ENCODE measurements at places on chromosomes 12 and 14. TPM values are rescaled to one million over a fixed set of nuclear protein-coding genes. Genes with fewer than 3 reads are reported as not detected.

DNA sequence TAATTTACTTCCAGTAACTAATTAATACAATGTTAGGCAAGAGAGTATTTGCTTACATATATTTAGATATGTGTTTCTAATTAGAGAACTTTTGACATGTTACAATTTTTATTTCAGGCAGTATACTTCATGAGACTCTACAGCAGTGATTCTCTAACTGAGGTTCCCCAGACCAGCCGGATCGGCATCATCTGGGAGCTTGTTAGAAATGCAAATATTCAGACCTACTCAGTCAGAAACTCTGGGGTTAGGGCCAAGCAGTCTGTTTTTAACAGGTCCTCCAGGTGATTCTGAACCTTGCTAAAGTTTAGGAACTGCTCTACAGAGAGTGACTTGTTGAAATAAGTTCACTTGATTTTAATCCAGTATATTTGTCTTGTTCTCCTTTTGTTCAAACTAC lies 46.5 kb downstream of the ARID2 start:
- H3K4me3 ChIP-seq = no peak overlapping the region
- peaks cover 11% of the 10 kb centered on the region for H3K4me1 ChIP-seq
- H3K27ac ChIP-seq = no peak overlapping the region
- no peaks in the 10 kb centered on the region for H3K36me3 ChIP-seq
- DNase-seq = no peak

Gene MYF6
- total RNA-seq = not detected

Gene KRT78
- total RNA-seq = not detected

DNA sequence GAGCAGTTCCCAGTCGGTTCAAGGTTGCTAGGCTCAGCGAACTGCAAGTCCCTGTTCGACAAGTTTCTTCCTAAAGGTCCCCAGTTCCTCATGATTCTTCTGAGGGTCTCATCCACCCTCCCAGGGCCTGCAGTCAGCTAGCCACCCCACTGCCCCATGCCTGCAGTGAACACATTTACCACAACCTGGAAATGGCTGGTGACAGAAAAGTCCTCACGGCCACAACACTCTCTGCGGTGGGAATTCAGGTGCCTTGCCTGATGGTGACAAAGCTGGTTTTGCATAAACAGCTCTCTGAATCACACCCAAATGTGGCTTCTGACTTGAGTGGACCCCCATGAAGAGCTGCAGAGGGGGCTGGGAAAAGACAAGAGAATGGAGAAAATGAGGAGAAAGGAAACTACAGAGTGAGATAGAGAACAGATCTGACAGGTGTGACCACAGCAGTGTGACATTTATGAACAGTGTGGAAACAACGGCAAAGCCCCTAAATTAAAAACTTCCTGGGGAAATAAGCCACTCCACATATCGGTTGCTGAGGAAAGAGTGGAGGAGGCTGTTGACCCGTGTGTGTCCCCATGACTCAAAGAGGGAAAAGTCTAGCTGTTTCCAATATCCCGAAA lies 1.3 kb upstream of the CD27 start:
- no peaks in the 10 kb centered on the region for H3K27me3 ChIP-seq
- H3K4me3 ChIP-seq = no peak overlapping the region
- no peak for DNase-seq
- no peaks in the 10 kb centered on the region for H3K36me3 ChIP-seq

Gene SERPINA3
- 198 TPM for total RNA-seq

DNA sequence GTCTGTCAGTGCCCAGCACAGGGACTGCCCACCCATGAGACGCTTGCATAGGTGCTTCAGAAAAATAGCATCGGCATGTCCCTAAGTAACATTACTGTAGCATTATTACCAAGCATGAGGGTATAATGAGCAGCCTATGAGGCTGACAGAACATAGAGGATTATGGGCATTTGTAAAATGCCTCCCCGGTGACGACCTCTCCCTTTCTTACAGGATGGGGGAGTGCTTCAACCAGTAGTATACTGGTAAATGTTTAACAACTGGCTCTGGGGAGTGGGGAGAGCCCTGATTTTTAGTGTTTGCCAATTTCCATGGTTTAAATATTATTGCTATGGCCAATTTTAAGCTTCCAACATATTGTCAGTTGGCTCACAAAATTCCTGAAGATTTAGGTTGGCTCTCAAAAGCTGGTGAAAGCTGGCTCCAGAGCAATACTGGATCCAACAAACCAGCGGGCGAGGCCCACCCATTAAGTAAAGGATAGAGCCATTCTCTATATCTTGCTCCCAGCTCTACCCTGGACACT lies 104.5 kb downstream of the ETNK1 start:
- no peaks in the 10 kb centered on the region for H3K27me3 ChIP-seq
- no peak for DNase-seq
- H3K4me3 ChIP-seq = no peak overlapping the region
- H3K36me3 ChIP-seq = no peaks in the 10 kb centered on the region

Gene NXPH4
- total RNA-seq = 0.93 TPM

- no peak for DNase-seq
- no peaks in the 10 kb centered on the region for H3K36me3 ChIP-seq
- H3K27me3 ChIP-seq = peaks cover 9% of the 10 kb centered on the region
- no peak overlapping the region for H3K27ac ChIP-seq
- no peak overlapping the region for H3K4me3 ChIP-seq
- H3K4me1 ChIP-seq = no peaks in the 10 kb centered on the region
Observed at GRCh38 chr14:104908303-104908702, 16.4 kb upstream of the PLD4 start.

DNA sequence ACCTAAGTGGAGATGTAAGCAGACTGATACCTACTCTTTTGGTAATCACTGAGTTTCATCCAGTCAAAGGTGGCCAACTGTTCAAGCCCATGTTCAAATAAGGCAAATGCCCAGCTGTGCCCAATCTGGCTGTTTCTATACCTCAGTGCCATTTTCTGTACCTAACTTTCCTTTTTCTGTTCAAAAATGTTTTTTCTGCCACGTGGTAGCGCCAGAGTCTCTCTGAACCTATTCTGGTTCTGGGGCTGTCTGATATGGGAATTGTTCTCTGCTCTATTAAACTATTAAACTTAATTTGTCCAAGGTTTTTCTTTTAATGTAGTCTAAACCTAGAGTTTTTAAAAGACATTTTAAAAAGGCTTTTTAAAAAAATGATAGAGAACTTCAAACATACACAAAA lies 391.2 kb downstream of the NOVA1 start:
- DNase-seq = no peak
- H3K4me3 ChIP-seq = no peak overlapping the region
- no peak overlapping the region for H3K27ac ChIP-seq

GRCh38 chr12:14317362-14318146 lies 47.9 kb upstream of the ATF7IP start:
- no peak overlapping the region for H3K27ac ChIP-seq
- H3K4me1 ChIP-seq = no peaks in the 10 kb centered on the region
- no peak for DNase-seq
- H3K4me3 ChIP-seq = no peak overlapping the region

Gene NTS
- 0.47 TPM for total RNA-seq

Gene TC2N
- total RNA-seq = 58.1 TPM

DNA sequence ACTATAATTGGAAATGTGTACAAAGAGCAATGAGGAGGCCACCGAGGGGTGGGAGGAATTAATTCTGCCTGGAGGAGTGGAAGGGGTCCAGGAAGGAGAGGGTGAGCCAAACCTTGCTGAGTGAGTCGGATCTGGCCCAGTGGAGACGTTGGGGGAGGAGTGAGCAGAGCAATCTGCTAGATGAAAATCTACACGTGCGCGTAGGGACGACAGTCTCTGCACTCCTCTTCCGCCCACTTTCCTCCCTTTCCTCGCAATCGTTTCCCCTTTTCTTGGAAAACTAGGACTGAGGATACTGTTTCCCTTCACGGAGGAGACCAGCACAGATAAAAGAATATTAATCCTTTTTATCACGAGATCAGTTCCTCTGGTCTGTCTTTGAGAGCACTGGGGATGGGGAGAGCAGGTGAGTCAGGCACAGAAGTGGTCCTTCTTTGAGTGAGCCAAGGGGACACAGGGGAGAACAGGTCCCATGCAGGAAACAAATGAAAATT lies 2.9 kb upstream of the NAB2 start:
- H3K27ac ChIP-seq = peak overlapping the region; percentile 97
- H3K36me3 ChIP-seq = no peaks in the 10 kb centered on the region
- peaks cover 18% of the 10 kb centered on the region for H3K4me1 ChIP-seq
- H3K27me3 ChIP-seq = peaks cover 6% of the 10 kb centered on the region
- DNase-seq = no peak

Gene USP15
- 107 TPM for total RNA-seq

- no peak for DNase-seq
- H3K4me1 ChIP-seq = no peaks in the 10 kb centered on the region
- no peak overlapping the region for H3K4me3 ChIP-seq
- H3K36me3 ChIP-seq = peaks cover 17% of the 10 kb centered on the region
- H3K27ac ChIP-seq = no peak overlapping the region
- no peaks in the 10 kb centered on the region for H3K27me3 ChIP-seq
Observed at GRCh38 chr14:50882932-50883826, 11.3 kb downstream of the ABHD12B start.

Gene KCNA5
- 0.50 TPM for total RNA-seq

Gene ASCL4
- total RNA-seq = not detected

- no peaks in the 10 kb centered on the region for H3K27me3 ChIP-seq
- no peak for DNase-seq
- no peak overlapping the region for H3K27ac ChIP-seq
- no peak overlapping the region for H3K4me3 ChIP-seq
- H3K36me3 ChIP-seq = no peaks in the 10 kb centered on the region
Observed at GRCh38 chr12:118534003-118534402, 157.6 kb downstream of the SUDS3 start.

DNA sequence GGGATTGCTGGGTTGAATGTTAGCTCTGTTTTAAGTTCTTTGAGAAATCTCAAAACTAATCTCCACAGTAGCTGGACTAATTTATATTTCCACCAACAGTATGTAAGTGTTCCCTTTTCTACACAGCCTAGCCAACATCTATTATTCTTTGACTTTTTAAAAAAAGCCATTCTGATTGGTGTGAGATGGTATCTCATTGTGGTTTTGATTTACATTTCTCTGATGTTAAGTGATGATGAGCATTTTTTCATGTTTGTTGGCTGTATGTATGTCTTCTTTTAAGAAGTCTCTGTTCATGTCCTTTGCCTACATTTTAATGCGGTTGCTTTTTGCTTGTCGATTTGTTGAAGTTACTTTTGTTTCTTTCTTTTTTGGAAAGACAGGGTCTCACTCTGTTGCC lies 301.1 kb upstream of the OR4E1 start:
- H3K4me3 ChIP-seq = no peak overlapping the region
- no peaks in the 10 kb centered on the region for H3K36me3 ChIP-seq
- no peaks in the 10 kb centered on the region for H3K4me1 ChIP-seq
- no peaks in the 10 kb centered on the region for H3K27me3 ChIP-seq

GRCh38 chr12:48817873-48818830 lies at the start of gene CACNB3:
Gene CACNB3, plus strand, starts transcription at chr12:48818496. Its CDS starts 434 bp downstream, at chr12:48818930.
- DNase-seq = no peak
- peaks cover 40% of the 10 kb centered on the region for H3K4me1 ChIP-seq
- no peaks in the 10 kb centered on the region for H3K36me3 ChIP-seq
- H3K27ac ChIP-seq = no peak within 1 kb of the TSS
- peak within 1 kb of the TSS; percentile 78 for H3K4me3 ChIP-seq

GRCh38 chr12:95574799-95575452 lies 23.6 kb upstream of the USP44 start:
- no peaks in the 10 kb centered on the region for H3K36me3 ChIP-seq
- H3K4me1 ChIP-seq = no peaks in the 10 kb centered on the region
- H3K4me3 ChIP-seq = no peak overlapping the region
- H3K27me3 ChIP-seq = peaks cover 17% of the 10 kb centered on the region

DNA sequence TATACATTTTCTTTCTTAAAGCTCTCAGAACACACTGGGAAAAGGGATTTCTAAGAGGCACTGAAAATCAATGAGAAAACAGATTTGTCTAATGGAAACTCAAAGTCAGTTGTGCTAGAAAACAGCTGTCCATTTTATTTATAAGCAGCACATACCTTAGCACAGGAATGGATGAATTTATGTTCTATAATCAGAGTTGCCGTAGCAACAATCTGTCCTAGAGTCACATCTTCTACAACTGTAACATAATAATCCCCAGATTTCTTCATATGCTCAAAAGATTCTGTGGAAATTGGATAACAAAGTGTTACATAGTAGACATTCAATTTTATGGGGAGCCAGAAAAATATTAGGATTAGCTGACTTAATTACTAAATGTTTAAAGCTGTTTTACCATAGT lies 9.8 kb downstream of the GNPNAT1 start:
- no peak overlapping the region for H3K4me3 ChIP-seq
- H3K27me3 ChIP-seq = no peaks in the 10 kb centered on the region
- DNase-seq = no peak
- H3K4me1 ChIP-seq = no peaks in the 10 kb centered on the region

Gene AMHR2
- not detected for total RNA-seq

Gene HOXC4
- total RNA-seq = 0.68 TPM

GRCh38 chr14:101781240-101782061 lies 19.9 kb downstream of the PPP2R5C start:
- H3K4me3 ChIP-seq = peak overlapping the region; percentile 43
- H3K27ac ChIP-seq = no peak overlapping the region
- no peaks in the 10 kb centered on the region for H3K36me3 ChIP-seq
- DNase-seq = no peak

GRCh38 chr14:73358187-73358586 lies 100.2 kb downstream of the NUMB start:
- H3K4me1 ChIP-seq = no peaks in the 10 kb centered on the region
- DNase-seq = no peak
- no peaks in the 10 kb centered on the region for H3K27me3 ChIP-seq
- H3K4me3 ChIP-seq = no peak overlapping the region
- peaks cover 40% of the 10 kb centered on the region for H3K36me3 ChIP-seq

DNA sequence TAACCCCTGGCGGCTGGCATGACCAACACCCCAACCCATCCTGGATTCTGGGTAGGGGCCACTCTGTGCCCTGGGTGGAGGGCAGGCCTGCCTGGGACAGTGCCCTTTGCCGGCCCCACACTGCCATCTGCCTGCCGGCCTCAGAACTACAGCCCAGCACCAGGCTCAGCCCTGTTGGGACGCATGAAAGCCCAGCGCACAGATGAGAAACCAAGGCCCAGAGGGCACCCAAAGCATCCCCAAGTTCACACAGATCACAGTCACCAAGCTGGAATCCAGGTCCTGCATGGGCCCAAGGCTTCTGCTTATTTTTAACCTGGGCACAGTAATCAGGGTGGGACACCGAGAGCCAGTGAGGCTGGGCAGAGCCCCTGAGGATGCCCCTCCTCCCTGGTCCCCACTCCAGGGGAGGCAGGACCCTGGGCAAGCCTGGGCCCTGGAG lies 26.2 kb downstream of the RFLNA start:
- DNase-seq = peak; percentile 60
- H3K27ac ChIP-seq = no peak overlapping the region
- H3K36me3 ChIP-seq = peaks cover 28% of the 10 kb centered on the region
- H3K4me3 ChIP-seq = no peak overlapping the region

Gene CCDC85C
- total RNA-seq = 16.4 TPM

Gene PAPLN
- total RNA-seq = 8.6 TPM

GRCh38 chr12:1518591-1519516 lies 75.5 kb downstream of the FBXL14 start:
- H3K4me3 ChIP-seq = no peak overlapping the region
- no peak overlapping the region for H3K27ac ChIP-seq
- H3K36me3 ChIP-seq = no peaks in the 10 kb centered on the region
- DNase-seq = peak; percentile 54
- H3K27me3 ChIP-seq = no peaks in the 10 kb centered on the region

Gene LMBR1L
- total RNA-seq = 39.9 TPM
